ENCODE measurements at places on chromosomes 5 and 9. TPM values are rescaled to one million over a fixed set of nuclear protein-coding genes. Genes with fewer than 3 reads are reported as not detected.

EPB41L4A gene
- 30.6 TPM for total RNA-seq

IFNA7 gene
- total RNA-seq, result not detected

TAF11L10 gene
- total RNA-seq, result not detected

CCL19 gene
- not detected for total RNA-seq

FOXI1 gene
- total RNA-seq, result not detected

PCDHGB2 gene
- 1.2 TPM for total RNA-seq

DMRT3 gene
- total RNA-seq, result 0.34 TPM

ATP6V0E1 gene
- 178 TPM for total RNA-seq

ABCA1 gene
- 21.9 TPM for total RNA-seq

RUSC2 gene
- 29.6 TPM for total RNA-seq

RLN1 gene
- total RNA-seq, result not detected

GPR150 gene
- not detected for total RNA-seq

SLC22A5 gene
- total RNA-seq, result 19.1 TPM

ZNF484 gene
- 9.1 TPM for total RNA-seq

WWC1 gene
- total RNA-seq, result 121 TPM

KIF4B gene
- total RNA-seq, result not detected

Data from kidney epithelial cell (primary cell).